ENCODE measurements at places on chromosomes 2 and 18. TPM values are rescaled to one million over a fixed set of nuclear protein-coding genes. Genes with fewer than 3 reads are reported as not detected.

DNA sequence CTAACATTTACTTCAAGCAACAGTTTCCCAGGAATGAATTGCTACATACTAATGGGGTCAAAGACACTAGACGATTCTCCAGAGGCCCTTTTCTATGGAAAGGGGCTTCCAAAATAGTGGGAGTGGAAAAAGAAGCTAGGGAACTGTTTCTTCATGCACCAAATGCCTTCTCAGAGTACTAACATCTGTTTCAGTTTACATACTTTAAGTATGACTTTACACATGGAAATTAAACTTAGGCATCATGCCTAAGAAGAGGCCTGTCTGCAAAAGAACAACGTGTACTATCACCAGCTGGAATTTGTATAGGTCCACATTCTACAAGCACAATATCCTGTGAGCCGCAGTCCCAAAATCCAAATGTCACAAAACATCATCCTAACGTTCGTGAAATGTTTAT is 29.4 kb upstream of the WDR75 start:
- DNase-seq = no peak

DNA sequence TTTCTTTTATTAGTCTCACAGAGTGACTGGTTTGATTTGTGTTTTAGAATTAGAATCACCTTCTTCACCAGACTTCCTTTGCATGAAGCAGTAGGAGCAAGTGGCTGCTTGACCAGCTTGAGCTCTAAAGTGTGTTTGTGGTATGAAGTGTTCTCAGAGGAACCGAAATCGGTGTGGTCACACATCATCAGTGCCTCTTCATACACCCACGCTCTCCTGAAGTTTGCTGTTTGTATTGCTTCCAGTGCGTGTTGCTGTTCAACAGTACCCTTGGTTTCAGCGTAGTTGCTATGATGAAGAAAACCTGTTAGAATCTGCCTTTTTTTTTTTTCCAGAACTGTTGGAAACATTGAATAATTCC is 77.9 kb downstream of the LIMS1 start:
- DNase-seq = no peak

Gene FAM117B
- total RNA-seq = 1.8 TPM

Gene ASPRV1
- 0.86 TPM for total RNA-seq

DNA sequence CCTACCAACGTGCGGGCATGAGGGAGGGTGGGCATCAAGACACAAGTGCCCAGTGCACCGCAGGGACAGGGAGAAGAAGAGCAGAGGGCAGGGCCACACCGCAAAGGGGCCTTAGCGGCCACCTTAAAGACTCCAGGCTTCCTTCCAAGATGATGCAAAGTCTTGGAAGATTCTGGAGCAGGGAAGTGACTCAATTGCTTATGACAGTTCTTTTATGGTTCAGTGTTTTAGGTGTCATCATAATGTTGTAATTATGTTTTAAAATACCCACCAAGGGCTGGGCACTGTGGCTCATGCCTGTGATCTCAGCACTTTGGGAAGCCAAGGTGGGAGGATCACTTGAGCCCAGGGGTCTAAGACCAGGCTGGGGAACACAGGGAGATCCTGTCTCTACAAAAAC is 44.5 kb upstream of the SEMA4C start:
- no peak for DNase-seq

DNA sequence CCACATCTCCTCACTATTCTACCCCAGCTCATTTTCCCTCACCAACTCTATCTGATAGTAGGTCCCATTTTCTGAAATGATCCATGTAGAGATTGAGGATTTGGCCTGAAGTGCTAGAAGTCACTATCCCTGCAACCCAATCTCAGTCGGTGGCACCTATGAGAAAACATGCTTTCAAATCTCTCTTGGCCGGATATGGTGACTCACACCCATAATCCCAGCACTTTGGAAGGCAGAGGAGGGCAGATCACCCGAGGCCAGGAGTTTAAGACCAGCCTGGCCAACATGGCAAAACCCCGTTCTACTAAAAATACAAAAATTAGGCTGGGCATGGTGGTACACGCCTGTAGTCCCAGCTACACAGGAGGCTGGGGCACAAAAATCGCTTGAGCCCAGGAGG is 19.1 kb upstream of the MARCHF4 start:
- no peak for DNase-seq

GRCh38 chr2:21642647-21643046 is 518.9 kb downstream of the TDRD15 start:
- no peak for DNase-seq

Gene SCYGR7
- not detected for total RNA-seq

DNA sequence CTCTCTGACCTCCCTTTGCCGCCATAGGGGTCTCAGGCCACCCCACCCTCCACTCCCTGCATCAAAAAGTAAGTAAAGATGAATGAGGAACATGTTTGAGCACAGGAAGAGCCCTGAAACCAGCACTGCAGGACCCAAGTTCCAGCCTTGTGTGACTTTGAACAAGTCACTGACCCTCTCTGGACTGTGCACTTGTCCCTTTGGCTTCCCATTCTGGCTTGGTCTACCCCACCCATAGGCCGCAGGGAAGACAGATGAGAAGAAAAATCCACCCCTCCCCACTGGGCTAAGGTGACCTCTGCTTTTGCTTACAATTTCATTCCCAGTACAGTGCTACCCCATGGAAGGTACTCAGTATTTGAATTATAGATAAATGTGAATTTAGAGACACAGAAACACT is 43.8 kb downstream of the TMEM17 start:
- DNase-seq = peak; percentile 79

Gene FAM124B
- 0.56 TPM for total RNA-seq

DNA sequence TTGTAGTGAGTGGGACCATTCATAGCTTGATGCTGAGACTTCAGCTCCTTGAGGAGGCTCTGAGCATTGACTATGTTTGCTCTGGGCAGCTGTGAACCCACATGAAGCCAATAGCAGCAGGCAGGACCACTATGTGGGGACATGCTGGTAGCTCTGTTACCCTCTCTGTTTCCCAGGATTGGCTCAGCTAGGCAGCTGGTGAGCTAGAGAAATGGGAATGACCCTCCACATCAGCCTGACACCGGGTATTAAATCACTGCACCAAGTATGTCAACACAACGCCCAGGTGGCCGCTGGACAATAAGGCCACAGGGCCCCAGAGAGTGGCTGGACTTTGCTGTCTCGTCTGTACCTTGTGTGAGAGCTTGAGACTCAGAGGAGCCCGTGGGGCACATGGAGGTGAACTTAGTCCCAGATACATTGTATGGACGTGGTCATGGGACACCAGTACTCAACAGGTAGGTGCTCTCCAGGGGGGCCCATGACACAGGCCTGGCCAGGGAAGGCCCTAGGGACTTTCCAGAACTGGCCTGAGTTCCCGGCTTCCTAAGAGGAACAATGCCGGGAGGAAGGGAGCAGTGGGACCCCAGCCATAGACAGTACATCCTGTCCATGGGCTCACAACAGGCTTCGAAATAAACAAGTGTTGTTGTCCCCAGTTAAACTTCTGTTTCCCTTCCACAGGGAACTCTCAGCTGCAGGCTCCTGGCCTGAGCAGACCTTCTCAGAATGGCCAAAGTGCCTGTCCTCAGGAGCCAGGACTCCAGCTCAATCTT is 35.2 kb downstream of the HS1BP3 start:
- DNase-seq = peak; percentile 60

DNA sequence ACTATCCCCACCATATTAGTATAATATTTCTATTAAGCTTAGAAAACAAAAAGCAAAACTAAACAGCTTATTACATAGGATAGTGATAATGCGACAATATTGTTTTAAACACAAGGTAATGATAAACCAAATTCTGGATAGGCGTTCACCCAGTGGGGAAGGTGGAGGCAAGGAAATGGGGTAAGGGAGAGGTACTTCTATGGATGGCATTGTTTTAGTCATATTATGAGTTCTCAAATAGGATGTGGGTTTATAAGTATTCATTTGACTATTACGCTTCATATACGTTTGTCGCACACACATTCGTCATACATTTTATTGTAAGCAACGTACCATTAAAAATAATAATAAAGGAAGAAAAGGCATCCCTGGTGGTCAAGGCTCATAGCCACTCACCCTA is 88.8 kb upstream of the DNMT3A start:
- no peak for DNase-seq

All from right lobe of liver (tissue), 6 donors.